ENCODE measurements at places on chromosomes 3 and 15. TPM values are rescaled to one million over a fixed set of nuclear protein-coding genes. Genes with fewer than 3 reads are reported as not detected.

The CYP11A1 gene
- total RNA-seq, result 0.08 TPM

The FGD5 gene
- total RNA-seq, result not detected

The RTP3 gene
- total RNA-seq, result not detected

The GOLGA8H gene
- total RNA-seq, result 2.6 TPM

The TMEM44 gene
- total RNA-seq, result 11.4 TPM

The MUC4 gene
- total RNA-seq, result 0.02 TPM

The CFAP20DC gene
- 2.1 TPM for total RNA-seq

The CHRFAM7A gene
- 7.1 TPM for total RNA-seq

The PRTG gene
- 10.8 TPM for total RNA-seq

The EFHB gene
- 1.0 TPM for total RNA-seq

The STARD9 gene
- total RNA-seq, result 1.5 TPM

The FOXL2 gene
- 4.3 TPM for total RNA-seq

The SPINT1 gene
- 0.82 TPM for total RNA-seq

The FAM98B gene
- 8.7 TPM for total RNA-seq

The DLL4 gene
- 1.8 TPM for total RNA-seq

The TRANK1 gene
- total RNA-seq, result 1.2 TPM

The DHFR2 gene
- 4.2 TPM for total RNA-seq

The GOLGA8S gene
- 0.08 TPM for total RNA-seq

The ARL14 gene
- total RNA-seq, result 0.40 TPM

The KY gene
- total RNA-seq, result 0.20 TPM

The C3orf85 gene
- total RNA-seq, result not detected
